ENCODE measurements at places on chromosomes 3 and 15. TPM values are rescaled to one million over a fixed set of nuclear protein-coding genes. Genes with fewer than 3 reads are reported as not detected.
A peak's percentile ranks its signal among the peaks of the same experiment; 100 is the strongest.

Gene GPR171
- total RNA-seq: 0.15 TPM

Gene CNTN4
- 3.2 TPM for total RNA-seq

Gene CYP11A1
- total RNA-seq: 0.55 TPM

Gene NANOGP8
- not detected for total RNA-seq

Gene HGD
- not detected for total RNA-seq

Gene TERC
- total RNA-seq: 3.5 TPM

Gene FBN1
- 27.6 TPM for total RNA-seq

Gene MED12L
- total RNA-seq: 0.10 TPM

Gene GRM7
- not detected for total RNA-seq

Gene DAPK2
- 43.4 TPM for total RNA-seq

GRCh38 chr3:134462331-134462941 is 23.3 kb downstream of the ANAPC13 start:
- no peak for DNase-seq

DNA sequence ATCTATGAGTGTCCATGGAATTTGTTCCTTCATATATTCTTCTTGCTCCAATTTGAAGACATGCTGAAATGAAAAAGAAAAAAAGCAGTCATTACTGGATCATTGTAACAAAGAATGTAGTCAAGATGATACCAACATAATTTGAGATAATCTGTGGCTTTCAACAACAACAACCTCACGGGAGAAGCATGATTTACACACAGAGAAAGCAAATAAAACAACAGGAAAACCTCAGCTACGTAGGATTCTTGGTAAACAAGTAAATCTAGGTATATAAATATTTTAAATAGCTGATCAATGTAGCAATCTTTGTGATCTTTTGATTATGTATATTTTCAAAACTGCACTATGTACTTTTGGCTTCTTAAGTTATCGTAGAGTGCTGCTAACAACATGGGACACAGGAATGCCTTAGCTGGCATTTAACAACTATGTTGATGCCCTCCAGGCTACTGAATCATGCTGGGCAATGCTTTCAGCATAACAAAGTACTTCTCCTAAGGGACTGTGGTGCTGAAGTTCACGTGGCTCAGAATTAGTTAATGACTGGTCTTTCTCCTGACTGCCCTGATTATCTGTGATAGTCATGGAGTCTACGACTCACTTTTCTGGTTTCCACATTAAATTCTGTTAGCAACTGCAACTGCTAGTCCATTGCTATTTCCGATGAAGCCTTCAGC is 96.5 kb upstream of the MYO5C start:
- no peak for DNase-seq

GRCh38 chr3:150749255-150749654 is 13.7 kb downstream of the SIAH2 start:
- DNase-seq: no peak

DNA sequence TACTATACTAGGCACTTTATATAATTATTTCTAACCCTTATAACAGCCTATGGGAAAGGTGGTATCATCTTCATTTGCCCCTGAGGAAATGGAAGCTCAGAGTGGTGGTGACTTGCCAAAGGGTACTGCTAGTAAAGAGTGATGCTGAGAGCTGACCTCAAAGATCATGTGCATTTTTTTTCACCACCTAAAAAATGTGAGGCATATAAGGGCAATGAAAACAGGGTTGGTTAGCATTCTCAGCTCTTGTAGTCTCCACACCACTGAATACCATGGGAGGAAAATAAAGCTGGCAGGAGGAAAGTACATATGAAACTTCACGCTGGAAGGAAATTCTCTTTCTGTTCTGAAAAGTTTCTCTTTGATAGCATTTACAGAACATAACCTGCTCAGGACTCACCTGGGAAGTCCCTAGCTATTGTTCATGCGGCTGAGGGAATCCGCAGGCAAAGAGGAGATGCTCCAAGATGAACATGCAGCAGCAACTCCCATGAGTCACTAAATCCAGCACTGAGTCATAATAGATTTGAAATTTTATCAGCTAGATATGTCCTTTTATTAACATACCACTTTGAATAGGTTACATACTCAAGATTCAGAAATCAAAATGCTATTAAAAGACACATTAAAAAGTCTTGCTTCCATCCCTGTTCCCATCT is 17.3 kb downstream of the FAIM start:
- no peak for DNase-seq

- no peak for DNase-seq
Observed at GRCh38 chr3:107370907-107371306, 6.3 kb upstream of the CCDC54 start.

DNA sequence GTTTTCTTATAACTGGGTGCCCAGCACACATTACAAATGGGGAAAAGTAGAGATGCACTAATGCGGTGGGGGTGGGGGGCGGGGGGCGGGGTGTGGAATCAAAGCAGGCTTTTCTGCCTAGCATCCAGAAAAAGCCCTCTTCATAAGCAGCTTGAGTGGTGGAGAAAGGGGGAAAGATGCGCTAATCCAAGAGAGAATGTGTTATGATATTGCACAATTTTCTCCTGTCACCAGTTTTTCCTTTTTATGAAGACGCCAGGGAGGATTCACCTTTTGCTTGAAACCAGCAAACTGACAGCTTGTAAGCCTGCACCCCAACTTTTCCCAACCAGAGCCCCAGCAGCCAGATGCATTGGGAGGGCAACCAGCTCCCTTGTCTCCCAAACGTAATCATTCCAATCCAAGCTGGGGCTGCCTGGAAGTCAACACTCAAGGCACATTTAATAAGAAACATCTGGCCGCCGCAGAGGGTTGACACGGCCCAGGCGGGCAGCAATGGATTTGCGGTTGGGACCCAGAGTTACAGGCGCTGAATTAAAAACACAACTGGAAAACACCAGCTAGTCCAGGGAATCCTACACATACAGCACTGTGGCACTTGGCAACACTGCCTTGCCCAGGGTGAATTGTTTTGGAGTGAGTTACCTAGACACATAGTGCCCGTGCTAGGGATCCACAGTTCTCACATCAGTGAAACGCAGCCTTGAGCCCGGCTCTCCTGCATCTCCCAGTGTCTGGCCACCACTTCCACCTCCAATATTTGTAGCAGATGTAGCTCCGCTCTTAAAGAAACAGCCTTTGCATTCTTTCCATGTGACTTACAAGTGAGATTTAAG is 218.5 kb upstream of the PRICKLE2 start:
- DNase-seq: peak; percentile 38

GRCh38 chr15:25624504-25625177 is 185.8 kb upstream of the UBE3A start:
- peak; percentile 68 for DNase-seq

- DNase-seq: no peak
Observed at GRCh38 chr3:183208260-183208659, 44.8 kb upstream of the B3GNT5 start.

GRCh38 chr15:88678755-88679154 is 39.9 kb downstream of the ISG20 start:
- DNase-seq: no peak

DNA sequence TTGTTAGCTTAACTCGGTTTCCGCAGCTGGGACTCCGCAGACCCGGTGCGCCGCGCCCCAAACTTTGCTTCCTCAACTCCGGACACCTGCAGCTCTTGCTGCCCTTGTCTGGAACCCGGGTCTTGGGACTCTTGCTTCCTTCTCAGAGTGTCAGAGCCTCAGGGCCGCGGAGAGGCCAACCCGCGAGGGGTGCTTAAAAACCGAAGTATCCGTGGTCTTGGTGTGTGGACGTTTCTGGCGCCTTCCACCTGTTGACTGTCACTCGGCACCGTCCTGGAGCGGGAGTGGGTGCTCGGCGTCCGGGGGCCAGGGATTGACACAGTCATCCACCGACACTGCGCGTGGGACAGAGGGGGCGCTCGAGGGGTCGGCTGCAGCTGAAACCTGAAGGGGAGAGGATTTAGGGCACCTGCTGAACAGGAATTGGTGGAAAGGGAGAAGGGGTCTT is 386 bp downstream of the SQOR start:
- DNase-seq: peak; percentile 79

DNA sequence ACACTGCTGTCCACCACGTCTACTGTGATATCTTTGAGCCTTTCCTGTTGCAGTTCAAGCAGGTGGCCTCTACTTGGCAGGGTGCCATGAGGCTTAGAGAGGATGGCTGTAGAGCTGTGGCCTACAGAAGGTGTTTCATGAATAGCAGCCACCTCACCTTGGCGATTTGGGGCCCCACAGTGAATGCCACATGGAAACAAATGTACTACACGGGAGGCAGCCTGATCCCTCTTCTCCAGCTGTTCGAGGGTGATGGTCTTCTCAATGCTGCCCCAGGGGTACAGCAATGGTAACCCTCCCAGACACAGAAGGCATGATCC is 70.7 kb downstream of the FAM43A start:
- no peak for DNase-seq

DNA sequence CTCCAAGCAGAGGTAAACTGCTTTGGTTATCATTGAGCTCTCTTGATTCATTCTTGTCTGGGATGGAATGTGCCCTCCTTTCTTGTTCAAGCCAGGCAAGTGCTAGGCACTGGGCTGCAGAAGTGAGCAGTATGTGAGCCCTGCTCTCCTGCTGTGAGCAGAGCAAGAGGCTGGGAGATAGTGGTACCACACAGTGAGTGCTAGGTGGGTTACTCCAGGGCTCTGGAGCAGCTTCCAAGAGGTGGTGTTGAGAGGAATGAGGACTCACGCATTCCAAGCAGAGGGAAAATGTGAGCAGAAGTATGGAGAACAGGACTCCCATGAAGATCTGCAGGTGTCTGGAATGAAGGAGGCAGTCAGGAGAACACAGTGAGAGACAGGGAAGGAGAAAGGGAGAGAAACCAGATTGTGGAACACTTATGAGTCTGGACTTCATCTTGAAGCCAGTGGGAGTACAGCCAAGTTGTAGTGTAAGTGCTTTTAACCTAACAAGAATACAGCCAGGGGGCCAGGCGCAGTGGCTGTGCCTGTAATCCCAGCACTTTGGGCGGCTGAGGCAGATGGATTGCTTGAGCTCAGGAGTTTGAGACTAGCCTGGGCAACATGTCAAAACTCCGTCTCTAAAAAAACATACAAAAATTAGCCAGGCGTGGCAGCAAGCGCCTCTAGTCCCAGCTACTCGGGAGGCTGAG is 199.9 kb upstream of the CTDSPL start:
- DNase-seq: peak; percentile 43

GRCh38 chr3:13217253-13217652 is 144.0 kb upstream of the IQSEC1 start:
- DNase-seq: peak; percentile 3

DNA sequence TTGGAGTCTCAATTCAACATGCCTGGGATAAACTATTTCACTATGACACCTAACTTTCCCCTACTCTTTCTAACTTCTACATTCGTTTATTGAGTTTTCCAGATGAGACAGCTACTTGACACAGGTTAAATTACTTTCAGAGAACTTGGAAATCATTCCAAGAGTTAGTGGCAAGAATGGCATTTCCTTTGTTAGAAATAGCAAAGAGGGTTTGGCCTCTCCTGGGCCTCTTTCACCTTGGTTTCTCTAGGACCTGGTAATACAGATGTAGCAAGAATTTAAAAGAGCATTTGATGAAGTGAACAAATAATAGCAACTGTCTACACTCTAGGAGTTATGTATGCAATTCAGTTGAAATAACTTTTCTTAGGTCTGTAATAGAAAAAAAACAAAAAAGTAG is 748.9 kb downstream of the MECOM start:
- DNase-seq: no peak

DNA sequence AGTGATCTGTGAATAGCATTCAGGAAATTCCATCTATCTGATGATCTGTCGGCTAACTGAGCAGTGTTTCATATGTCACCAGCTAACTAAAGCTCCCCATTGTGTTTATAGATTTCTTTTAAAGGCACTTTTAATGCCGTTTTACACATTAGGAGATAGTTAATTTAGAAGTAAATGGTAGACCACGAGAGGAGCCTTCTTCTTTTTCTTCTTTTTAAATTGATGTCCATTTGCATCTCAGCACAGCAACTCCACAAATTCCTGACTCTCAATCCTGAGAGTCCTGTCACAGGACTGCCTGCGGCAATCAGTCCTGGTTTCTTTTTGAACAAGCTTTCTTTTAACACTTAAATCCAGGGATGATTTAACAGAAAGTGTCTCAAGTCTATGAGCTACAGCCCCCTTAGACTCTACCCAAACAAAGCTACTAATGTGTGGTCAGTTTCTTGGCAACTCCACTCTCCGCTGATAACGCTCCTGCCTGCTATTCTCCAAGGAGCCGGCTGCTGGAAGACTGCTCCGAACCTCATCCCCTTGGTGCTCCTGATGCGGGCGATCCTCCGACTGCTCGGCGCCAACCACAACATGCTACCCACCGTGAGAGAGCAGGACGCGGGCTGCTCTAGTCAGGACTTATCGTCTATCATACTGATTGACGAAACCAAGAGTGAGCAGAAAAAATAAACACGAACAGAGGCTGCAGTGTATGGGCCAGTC is 421.4 kb downstream of the MECOM start:
- DNase-seq: peak; percentile 59

DNA sequence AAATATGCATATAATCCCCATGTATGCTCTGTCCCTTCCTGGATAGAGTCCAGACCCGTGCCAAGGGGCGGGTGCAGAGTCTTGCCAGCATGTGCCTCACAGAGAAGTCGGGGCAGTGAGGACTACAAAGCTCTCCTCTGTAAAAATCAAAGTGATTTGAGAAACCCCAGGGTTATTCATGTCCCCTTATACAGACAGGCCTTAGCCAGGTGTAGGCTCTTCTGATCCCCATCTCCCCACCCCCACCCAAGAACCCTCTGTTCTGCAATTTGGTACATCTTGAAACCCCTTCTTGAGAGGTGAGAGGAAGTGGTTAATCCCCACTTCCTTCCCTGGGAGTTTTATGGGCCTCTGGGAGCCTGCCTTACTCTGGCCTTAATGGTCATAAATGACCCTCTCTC is 24.7 kb downstream of the TRIM71 start:
- no peak for DNase-seq

GRCh38 chr3:50047426-50047825 is 41.3 kb upstream of the RBM5 start:
- DNase-seq: no peak

DNA sequence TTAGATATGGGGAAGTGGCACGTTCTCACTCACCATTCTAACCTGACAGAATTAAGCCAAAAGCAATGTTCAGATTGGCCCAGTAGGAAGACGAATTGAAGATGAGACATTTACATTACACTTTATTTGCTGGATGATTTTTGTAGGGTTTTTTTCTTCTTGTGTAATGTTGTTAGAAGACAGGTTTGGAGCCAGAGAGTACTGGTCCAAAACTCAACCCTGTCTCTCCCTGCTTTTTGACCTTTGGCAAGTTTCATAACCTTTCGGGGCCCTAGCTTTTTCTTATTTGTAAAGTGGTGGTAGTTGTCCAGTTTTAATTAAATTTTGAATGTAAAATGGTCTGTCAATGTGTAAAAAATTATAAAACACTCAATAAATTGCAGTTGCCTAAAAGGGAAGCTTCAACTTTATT is 29.5 kb downstream of the PDE8A start:
- DNase-seq: no peak

DNA sequence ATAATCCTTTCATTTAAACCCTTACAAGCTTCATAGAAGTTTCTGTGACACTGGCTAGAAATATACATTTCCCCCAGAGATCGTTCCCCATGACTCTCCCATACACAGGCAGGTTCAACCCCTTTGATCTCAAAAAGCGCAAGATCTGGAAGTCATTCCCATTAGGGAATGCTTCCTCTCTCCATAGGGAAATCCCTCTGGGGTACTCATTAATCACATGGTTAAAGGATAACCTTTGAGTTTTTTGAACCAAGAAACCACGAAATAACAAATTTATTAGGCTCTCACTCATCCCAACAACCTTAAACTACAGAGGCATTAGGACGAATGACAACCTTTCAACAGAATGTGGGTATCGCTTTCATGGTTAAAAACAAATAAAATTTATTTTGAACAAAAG is 211.9 kb upstream of the PRICKLE2 start:
- DNase-seq: no peak

GRCh38 chr15:72168808-72169190 is 28.8 kb downstream of the GRAMD2A start:
- no peak for DNase-seq

GRCh38 chr3:30764891-30765290 is 129.6 kb downstream of the GADL1 start:
- DNase-seq: no peak
